HCEC 1CT (cell line): ENCODE measurements at places on chromosomes 6 and 20.
A peak's percentile ranks its signal among the peaks of the same experiment; 100 is the strongest.

DNA sequence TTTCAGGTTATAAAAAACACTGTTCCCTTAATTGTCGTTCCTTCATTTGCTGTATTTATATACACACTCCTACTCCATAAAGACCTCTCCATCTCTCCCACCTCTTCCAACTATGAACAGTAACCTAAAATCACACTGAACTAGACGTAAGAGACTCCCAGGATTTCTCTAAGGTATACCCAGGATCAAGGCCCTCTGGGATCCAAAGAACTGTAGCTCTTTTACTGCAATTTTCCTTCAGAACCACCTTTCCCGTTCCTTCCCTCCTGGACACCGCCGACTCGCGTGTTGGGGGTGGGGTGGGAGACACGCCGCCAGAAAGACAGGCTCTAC is 680 bp downstream of the LATS1 start:
- no peak for DNase-seq

DNA sequence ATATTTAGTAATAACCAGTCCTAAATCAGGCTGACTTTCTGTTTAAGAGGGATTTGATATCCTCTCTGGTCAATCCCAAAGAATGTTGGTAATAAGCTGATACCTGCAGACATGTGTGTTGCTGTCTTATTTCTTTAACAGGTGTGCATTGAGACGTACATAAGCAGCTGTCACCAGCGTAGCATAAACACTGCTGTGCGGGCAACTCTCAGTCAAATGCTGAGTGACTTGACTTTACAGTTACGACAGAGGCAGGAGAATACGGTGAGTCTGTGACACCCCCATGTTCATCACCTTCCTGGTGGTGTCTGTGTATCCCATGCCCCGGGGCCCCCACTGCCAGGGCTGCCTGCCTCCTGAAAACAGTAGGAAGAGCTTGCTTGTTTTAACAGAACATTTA is 20.1 kb upstream of the PBOV1 start:
- DNase-seq, result no peak

DNA sequence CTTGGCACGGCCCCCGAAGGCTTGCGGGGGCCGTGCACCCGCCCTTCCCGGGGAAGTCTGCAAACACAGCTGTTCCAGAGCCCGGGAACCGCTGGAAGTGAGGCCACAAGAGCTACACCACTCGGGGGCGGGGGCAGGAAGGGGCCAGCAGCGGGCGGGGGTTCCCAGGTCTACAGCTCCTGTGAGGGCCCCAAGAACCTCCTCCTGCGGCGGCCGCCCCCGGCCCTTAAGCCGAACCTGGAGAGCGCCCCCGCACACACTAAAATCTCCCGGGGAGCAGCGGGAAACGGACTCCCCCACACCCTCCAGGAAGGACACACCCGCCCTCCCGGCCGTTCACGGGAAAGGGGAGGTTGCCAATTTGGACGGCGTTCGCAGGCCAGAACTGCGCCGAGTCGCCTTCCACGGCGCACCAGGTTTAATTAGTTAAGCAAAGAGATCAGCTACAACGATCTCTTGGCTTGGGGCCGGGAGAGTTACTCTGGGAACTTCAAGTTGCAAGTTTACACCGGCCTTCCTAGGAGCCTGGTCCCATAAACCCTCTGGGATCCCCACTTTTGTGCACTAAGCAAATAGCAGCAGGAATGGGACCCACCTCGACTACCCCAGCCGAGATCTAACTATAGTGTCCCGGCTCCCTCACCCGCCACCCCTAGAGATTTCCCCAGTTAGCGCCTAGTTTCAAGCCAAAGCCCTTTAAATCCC is 1.7 kb downstream of the JAG1 start:
- DNase-seq, result peak; percentile 62

GRCh38 chr6:159692303-159693127 is 526 bp downstream of the SOD2 start:
- peak; percentile 51 for DNase-seq

GRCh38 chr6:91196729-91197128 is 609.9 kb upstream of the MAP3K7 start:
- no peak for DNase-seq

GRCh38 chr6:129694036-129694435 is 15.9 kb downstream of the ARHGAP18 start:
- DNase-seq, result no peak

DNA sequence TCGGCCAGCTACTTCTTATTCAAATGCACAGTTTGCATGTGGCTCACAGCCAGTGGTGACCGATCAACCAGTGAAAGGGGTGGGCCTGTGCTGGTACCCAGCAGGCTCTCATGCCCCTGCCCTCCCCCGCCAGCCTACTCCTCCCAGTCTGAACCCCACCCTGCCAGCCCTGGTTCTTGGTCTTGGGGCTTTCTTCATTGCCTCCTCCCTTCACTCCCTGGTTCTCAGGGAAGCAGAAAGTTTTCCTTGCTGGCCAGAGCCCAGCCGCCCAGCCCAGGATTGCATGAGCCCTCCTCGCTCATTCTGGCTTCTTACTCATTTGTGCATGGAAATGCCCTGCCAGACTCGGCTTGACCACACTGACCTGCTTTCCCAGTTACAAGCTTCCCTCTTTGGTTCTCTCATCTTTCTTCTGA is 40.8 kb downstream of the KCNK17 start:
- DNase-seq, result no peak
